ENCODE measurements at places on chromosomes 11 and 22.

DNA sequence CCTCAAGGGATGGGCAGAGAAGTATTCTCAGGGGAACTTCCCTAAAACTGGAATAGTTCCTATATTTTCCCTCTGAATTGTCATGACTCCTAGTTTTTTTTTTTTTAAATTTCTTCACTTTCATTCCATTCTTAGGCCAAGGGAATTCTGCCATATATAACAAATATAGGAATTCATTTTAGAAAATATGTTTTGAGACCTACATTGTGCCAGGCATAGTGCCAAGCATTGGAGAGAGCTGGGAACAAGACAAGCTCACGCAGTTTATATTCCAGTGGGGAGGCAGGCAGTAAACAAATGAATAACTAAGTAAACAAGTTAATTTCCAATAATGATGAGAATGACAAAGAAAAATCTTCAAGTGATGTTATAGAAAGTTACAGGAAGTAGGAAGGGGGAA, 2.6 kb upstream of the NPTXR start:
- DNase-seq, result no peak

DNA sequence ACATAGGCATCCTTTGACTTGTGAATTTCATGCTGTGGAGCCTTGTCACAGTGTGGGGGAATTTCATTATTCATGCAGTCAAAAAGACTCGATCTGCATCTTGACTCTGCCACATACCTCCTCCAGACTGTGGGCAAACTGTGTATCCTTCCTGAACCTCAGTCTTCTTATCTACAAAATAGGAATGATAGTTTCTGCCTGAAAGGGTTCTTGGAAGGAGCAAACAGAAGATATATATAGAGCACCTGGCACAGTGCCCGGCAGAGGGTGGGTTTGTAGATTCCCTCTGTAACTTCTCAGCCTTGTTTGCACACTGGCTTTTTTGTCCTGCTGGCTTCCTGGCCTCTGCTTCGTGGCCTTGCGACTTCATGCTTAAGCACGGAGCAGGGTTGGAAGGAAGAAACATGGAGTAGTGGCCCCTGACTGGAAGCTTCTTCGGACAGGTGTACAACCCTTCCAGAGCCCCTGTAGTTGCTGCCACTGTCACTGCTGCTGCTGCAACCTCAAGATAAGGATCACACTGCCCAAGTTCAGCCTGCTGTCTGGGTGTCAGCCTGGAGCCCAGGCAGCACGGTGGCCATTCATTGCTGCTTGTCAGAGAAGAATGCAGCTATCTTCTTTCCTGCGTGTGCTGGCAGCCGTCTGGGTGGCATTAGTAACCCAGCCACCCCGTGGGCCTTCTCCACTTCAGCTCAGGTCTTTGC, 106.4 kb downstream of the MICAL2 start:
- DNase-seq, result no peak

DNA sequence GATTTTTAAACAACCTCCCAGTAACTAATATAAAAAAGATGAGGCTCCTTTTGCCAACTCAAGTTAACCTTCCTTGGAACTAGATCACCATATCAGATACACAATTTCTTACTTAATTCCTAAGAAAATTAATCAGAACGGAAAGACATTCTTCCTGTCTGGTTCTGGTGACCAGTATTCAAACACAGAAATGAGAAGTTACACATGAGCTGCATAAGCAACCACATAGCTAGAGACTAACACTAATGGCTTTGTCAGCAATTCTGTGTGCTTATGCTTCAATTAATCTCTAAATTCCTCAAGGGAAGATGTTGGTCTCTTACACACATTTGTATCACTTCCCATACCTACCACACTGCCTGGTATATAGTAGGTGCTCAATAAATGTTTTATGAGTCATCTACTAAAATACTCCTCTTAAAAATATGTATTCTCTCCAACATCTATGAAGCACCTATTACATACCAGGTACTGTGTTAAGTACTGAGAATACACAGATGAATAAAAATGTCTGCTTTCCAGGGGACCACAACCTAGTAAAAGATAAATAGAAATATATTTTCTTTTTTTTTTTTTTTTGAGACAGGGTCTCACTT, 54.5 kb downstream of the GAB2 start:
- DNase-seq, result no peak

GRCh38 chr11:4095509-4096230, 1.1 kb downstream of the RRM1 start:
- no peak for DNase-seq

DNA sequence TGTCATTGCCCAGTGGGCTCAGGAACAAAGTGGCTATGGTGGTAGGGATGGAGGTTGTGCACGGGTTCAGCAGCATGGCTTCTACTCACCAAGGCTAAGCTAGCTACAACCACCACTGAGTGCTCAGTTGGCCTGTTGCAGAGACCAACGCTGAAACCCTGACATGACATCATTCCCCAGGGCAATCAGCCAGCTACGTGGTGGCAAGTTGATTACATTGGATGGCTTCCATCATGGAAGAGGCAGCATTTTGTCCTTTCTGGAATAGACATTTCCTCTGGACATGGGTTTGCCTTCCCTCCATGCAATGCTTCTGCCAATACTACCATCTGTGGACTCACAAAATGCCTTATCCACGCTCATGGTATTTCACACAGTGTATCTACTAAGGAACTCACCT, 634.3 kb downstream of the OPCML start:
- DNase-seq, result no peak

- no peak for DNase-seq
These were observed 12.7 kb downstream of the CSNK1E start for GRCh38 chr22:38304526-38304925.
